Kidney epithelial cell (primary cell): ENCODE measurements at places on chromosomes 3 and 15.

DNA sequence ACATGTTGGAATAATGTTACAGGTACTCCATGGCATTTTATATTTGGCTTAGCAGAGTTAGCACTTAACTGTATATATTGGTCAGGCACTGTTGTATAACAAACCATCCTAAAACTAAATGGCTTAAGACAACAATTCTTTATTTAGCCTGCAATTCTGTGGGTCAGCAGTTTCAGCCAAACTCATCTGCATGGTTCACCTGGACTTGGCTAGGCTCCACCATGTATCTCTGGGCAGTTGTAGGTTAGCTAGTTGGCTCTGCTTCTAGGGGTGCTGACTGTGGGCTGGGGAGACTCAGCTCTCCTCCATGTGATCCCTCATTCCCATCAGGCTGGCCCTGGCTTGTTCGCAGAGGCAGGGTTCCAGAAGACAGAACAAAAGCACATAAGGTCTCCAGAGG lies 34.4 kb downstream of the RARB start:
- DNase-seq, result no peak

DNA sequence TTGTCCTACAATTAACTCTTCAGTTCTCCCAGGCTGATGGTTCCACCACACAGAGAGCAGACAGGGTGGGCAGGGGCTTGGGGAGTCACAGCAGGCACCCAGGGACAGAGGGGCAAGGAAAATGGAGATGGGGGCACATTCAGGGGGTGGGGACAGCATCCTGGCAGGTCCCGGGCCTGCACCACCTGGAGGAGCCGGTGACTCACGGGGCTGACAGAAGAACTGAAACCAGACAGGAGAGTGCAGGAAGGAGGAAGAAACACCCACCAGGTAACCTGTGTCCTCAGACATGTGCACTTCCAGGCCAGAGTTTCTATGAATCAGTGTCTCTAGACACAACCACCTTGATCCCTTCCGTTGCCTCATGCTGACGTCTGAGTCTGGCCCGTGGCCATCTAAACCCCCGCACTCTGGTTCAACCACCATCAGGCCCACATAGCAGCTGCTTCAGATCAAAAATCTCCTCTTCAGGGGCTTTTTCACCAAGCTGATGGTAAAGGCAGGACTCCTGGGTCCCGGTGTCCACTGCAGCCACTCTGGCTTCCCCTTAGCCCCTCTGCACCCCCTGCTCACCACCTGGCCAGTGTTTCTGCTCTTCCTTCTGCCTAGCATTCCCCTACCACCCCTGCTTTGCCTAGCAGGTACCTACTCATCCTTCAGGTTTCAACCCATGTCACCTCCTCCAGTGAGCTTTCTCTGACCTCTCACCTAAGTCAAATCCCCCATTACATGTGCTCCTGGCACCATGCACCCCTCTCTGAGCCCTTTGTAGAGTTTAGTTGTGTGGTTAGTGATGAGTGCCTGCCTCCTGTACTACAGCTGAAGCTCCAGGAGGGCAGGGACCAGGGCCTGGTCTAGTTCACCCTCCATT lies 16.5 kb upstream of the CYP11A1 start:
- no peak for DNase-seq

GRCh38 chr15:44712346-44713005 lies 1.2 kb downstream of the B2M start:
- DNase-seq, result peak; percentile 29

GRCh38 chr3:31695280-31696008 lies 162.7 kb downstream of the STT3B start:
- no peak for DNase-seq

GRCh38 chr3:99696497-99696896 lies 58.1 kb downstream of the COL8A1 start:
- DNase-seq, result no peak

DNA sequence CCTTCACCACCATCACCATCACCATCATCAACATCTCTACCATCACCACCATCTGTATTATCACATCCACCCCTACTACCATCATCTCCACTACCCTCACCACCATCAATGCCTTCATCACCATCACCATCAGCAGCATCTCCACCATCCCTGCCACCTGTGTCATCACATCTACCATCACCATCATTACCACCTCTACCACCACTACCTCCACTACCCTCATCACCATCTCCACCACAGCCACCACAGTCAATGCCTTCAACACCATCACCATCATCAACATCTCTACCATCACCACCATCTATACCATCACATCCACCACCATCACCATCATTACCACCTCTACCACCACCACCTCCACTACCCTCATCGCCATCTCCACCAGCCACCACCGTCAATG lies 196.7 kb downstream of the SHQ1 start:
- no peak for DNase-seq

- DNase-seq, result no peak
Measured at GRCh38 chr3:115836944-115837343, 213.6 kb downstream of the GAP43 start.

DNA sequence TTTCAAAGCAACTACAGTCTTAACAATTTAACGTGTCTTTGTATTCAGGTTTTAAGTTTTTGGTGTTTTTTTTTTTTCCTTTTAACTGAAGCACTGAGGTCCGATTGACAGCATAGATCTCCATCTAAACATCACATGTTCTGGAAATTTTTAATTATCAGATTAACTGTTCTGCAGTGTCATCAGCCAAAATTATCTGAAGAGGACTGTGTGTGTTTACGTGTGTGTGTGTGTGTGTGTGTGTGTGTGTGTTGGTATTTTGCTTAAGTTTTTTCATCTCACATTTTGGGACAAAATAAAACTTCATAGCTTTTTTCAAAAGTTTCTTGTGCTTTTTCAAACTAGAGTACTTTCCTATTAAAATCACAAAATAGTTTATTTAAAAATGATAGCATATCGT lies 1.8 kb downstream of the PIK3CA start:
- no peak for DNase-seq

- DNase-seq, result no peak
Measured at GRCh38 chr3:34256021-34256420, 457.6 kb downstream of the PDCD6IP start.

DNA sequence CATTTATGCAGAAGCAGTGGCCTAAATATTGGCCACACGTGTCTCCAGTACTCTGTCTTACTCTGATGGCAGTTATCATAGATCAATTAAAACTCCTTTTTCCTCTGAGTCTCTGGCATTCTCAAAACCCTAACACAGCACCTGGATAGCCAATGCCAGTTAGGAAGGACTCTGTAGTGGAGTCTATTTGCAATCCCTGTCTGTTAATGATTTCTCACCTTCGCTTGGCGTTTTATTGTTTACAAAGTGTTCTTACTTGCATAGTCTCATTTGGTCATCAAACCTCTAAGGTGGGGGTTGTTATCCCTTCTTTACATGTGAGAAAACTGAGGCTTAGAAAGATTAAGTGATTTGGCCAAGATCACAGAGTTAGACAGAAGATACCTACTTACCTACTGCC lies 258.8 kb downstream of the IL5RA start:
- no peak for DNase-seq

DNA sequence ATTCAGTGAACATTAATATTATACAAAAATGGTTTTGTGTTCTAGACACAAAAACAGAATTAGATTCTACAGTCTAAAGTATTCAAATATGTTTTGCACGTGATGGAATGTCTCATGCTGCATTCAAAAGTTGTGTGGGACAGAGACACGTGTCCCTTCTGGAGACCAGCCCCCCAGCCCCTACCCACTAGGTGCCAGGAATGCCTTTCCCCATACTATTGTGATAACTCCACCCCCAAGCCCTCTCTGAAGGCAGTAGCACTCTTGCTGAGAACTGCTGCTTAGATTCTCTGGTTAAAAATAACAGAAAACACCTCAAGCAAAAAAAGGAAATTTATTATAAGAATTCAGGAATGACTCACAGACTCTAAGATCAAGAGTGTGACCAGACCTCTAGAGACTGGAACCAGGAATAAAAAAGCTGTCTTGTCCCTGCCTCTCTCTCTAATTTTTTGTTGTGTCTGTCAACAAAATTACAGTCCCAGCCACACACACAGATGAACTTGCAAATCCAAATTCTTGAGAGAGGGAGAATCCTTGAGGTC lies 57.7 kb downstream of the PXYLP1 start:
- no peak for DNase-seq

GRCh38 chr15:62653122-62653521 lies 389.4 kb upstream of the TPM1 start:
- DNase-seq, result no peak

GRCh38 chr3:151432616-151433372 lies 28.1 kb downstream of the IGSF10 start:
- DNase-seq, result no peak

- DNase-seq, result no peak
Measured at GRCh38 chr15:44298878-44299277, 10.4 kb downstream of the GOLM2 start.

DNA sequence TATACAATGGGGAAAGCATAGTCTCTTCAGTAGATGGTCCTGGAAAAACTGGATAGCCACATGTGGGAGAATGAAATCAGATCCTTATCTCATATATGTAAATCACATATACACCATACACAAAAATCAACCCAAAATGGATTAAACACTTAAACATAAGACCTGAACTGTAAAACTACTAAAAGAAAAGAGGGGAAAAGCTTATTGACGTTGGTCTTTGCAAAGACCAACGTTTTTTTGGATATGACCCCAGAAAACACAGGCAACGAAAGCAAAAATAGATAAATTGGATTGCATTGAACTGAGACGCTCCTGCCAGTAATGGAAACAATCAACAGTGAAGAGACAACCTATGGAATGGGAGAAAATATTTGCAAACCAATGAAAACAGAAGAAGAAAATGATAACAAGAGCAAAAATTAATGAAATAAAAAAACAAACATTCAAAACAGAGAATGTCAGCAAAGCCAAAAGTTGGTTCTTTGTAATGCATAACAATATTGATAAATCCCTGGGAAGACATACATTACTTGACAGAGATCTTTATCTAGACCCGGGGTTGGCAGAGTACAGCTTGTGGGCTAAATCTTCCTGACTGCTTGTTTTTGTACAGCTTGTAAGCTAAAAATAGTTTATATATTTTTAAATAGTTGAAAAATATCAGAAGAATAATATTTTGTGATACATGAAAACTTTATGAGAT lies 86.9 kb downstream of the NEO1 start:
- DNase-seq, result no peak

GRCh38 chr15:40846841-40847222 lies 3.0 kb downstream of the SPINT1 start:
- DNase-seq, result no peak

- DNase-seq, result no peak
Measured at GRCh38 chr15:51576911-51577500, 45.6 kb downstream of the DMXL2 start.

GRCh38 chr3:51401735-51402134 lies 10.7 kb downstream of the RBM15B start:
- no peak for DNase-seq

DNA sequence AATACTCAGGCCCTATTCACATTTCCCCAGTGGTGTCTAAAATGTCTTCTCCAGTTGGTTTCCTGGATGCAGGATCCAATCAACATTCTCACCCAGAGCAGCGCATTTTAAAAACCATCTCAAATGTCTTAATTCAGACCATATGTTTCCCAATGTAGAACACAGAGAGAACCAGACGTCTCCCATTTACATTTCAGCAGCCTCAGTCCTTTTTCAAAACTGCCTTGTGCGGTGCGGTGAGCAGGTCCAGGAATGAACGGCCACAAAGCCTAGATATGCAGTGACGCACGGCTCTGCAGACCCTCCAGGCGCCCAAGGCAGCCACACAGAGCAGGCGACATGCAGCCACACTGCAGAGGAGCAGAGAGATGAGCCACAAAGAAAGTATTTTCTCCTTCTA lies 66.1 kb upstream of the MEX3B start:
- DNase-seq, result no peak

DNA sequence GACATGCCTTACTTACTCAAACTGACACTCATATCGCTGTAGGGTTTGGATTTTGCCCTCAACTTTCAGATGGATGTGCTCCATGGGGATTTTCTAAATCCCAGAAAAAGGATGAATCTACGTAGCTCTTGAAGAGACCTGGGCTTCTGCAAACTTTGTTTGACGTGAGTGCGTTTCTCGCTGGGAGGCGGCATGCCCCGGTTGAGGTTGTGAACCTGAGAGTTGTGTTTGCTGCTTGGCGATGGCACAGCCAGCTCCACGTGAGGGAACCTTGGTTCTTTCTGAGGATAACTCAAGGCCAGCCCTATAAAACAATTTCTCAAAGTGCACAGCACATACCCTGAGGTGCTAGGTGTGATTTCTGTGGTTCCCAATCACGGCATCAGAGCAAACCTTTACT lies 209.5 kb downstream of the ADAMTS17 start:
- DNase-seq, result no peak

GRCh38 chr3:135981701-135982403 lies 16.3 kb downstream of the PPP2R3A start:
- DNase-seq, result no peak

GRCh38 chr15:81410318-81410753 lies 36.3 kb upstream of the TMC3 start:
- peak; percentile 21 for DNase-seq

DNA sequence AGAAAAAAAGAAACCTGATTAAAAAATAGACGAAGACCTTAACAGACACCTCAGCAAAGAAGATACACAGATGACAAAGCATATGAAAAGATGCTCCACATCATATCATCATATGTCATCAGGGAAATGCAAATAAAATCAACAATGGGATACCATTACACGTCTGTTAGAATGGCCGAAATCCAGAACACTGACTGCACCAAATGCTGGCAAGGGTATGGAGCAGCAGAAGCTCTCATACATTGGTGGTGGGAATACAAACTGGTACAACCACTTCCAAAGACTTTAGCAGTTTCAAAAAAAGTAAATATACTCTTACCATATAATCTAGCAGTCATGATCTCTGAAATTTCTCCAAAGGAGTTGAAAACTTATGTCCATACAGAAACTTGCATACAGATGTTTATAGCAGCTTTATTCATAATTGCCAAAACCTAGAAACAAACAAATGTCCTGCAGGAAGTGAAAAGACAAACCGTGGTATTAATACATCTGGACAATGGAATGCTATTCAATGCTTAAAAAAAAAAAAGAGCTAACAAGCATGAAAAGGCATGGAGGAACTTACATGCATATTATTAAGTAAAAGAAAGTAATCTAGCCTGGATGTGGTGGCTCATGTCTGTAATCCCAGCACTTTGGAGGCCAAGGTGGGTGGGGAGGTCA lies 107.4 kb downstream of the HES1 start:
- DNase-seq, result no peak

GRCh38 chr3:153026026-153026425 lies 136.0 kb upstream of the RAP2B start:
- DNase-seq, result no peak

- no peak for DNase-seq
Measured at GRCh38 chr15:57345584-57345983, 30.7 kb upstream of the CGNL1 start.
